ENCODE measurements at places on chromosomes 16 and 17. TPM values are rescaled to one million over a fixed set of nuclear protein-coding genes. Genes with fewer than 3 reads are reported as not detected.

FBXW10 gene
- total RNA-seq = 0.05 TPM

RHBDL3 gene
- total RNA-seq = 0.05 TPM

EVPLL gene
- not detected for total RNA-seq

OR1F1 gene
- not detected for total RNA-seq

DNA sequence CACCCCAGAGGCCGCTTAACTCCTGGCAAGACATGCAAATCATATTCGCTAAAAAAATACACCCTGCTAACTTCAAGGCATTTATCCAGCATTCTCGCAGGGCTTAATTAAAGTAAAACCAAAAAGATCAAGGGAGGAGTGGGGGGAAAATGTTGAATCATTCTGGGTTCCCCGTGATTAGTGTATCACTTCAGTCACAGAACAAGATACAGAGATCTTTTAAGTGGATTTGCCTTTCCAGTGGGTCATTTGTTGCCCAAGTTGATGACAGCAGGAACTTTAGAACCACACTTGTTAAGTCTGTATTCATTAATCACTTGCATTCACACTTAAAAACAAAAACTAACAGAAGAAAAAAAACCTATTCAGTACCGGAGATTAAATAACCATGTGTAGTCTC, 17.3 kb downstream of the CRYBA1 start:
- H3K4me3 ChIP-seq = no peak overlapping the region
- no peak overlapping the region for H3K27ac ChIP-seq
- H3K36me3 ChIP-seq = peaks cover 51% of the 10 kb centered on the region

GRCh38 chr16:8905168-8905762, 23.1 kb downstream of the LITAFD start:
- H3K27ac ChIP-seq = no peak overlapping the region
- H3K27me3 ChIP-seq = no peaks in the 10 kb centered on the region
- no peak overlapping the region for H3K4me3 ChIP-seq

DNA sequence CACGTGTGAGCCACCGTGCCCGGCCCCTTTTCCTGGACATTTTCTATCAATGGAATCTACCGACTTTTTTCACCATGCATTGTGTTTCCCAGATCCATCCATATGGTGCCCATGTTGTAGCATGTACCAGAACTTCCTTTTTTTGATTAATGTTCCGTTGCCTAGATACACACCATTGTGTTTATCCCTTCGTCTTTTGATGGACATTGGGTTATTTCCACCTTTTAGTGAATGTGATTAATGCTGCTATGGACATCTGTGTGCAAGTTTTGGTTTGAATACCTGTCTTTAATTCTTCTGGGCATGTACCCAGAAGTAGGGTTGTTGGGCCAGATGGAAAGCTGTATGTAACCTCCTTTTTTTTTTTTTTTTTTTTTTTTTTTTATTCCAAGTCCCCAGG, 79.8 kb downstream of the NT5M start:
- DNase-seq = no peak
- no peaks in the 10 kb centered on the region for H3K27me3 ChIP-seq
- H3K27ac ChIP-seq = no peak overlapping the region
- no peak overlapping the region for H3K4me3 ChIP-seq
- H3K4me1 ChIP-seq = peaks cover 2% of the 10 kb centered on the region
- no peaks in the 10 kb centered on the region for H3K36me3 ChIP-seq

DNA sequence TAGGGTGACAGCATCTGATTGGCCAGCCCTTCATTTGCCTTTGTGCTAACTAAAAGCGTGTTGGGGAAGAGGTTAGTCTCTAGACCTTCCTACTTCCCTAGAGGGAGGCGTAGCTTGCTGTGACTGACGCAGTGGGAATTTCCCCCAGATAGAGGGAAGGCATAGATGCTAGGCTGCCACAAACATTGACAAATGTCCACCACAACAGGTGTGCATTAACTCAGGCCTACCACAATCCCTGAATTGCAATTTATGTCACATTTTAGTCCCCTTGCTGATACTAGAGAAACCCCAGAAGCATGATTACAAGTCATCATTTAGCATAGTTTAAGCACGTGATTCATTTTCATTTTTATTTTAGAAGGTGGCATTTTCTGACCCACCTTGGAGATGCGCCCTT, 76.3 kb upstream of the WSB1 start:
- no peak overlapping the region for H3K27ac ChIP-seq
- no peak overlapping the region for H3K4me3 ChIP-seq

DNA sequence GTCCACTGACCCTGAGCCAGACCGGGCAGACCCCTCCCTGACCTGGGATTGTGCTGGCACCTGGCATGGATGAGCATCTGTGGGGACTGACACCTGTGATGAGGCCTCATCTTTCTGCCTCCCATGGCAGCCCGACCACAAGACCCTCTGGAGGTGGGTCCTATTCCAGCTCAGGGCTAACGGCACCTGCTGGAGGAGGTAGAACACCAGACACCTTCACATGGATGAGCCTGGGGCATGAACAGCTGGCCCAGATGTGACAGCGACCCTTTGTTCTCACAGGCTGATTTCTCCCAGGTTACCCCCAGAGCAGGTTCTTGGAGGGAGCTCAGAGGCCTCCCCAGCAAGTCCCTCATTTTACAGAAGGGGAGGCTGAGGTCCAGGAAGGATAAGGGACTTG, 46.4 kb upstream of the PIK3R6 start:
- no peak for DNase-seq
- H3K4me3 ChIP-seq = no peak overlapping the region
- H3K27ac ChIP-seq = no peak overlapping the region
- no peaks in the 10 kb centered on the region for H3K27me3 ChIP-seq
- peaks cover under 1% of the 10 kb centered on the region for H3K36me3 ChIP-seq
- H3K4me1 ChIP-seq = no peaks in the 10 kb centered on the region

Data from liver (tissue), 10 donors.